ENCODE measurements at places on chromosomes 7 and 10.

GRCh38 chr7:135769005-135769802, 20.6 kb upstream of the FAM180A start:
- DNase-seq: no peak

- no peak for DNase-seq
Observed at GRCh38 chr10:6395606-6396005, 184.5 kb downstream of the PRKCQ start.

DNA sequence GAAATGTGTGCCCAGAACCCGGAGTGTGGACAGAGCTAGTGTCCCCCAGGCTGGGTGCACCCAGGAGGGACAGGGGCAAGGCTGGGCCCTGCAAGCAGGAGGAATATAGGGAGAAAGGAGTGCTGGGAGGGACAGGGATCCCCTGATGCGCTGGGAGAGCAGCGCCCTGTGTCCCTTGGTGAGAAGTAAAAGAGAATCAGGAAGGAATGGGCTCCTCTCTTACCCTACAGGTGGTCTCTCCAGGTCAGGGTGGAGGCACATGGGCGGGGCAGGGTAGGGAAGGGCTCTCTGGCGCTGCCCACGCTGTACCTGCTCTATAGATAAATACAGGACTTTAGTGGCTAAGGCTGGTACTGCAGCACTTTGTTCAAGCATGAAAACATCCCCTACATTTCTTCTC, 753.8 kb downstream of the GRID1 start:
- no peak for DNase-seq

DNA sequence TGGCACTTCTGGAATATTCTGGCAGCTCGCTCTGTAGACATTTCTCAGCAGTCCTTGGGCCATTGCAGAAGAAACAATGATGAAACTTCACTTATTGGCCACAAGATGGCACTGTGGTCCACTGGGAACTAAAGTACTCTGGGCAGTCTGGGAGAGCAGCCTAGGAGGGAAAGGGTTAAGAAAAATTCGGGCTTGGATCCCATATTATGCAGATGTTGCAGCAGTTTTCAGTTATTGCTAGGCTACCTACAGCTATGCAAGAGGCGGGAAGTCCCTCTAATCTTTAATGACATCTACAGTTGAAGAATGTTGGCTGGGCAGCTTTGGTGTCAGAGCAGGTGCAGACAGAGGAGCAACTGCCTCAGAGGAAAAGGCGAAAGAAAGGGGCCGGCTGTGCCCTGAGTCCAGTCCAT, 201.7 kb upstream of the PRSS58 start:
- peak; percentile 90 for DNase-seq

DNA sequence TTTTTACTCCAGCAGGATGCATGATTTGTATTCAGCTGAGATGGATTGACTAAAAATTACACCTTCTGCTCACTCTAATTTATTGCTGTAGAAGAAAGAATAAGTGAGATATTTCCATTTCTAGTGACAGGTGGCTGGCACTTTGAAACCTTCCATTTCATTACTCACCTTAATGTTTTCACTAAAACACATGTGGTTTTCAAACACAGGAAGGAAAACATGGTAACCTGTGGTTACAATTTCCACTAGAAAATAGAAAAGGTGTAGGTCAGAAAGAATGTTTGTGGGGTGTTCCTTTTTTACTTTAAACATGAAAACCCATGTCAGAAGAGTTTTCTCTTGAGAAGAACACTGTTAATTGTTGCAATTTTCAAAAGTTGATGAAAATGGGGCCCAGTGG, 12.0 kb upstream of the PRKCQ start:
- DNase-seq: no peak

- DNase-seq: no peak
Observed at GRCh38 chr7:1020849-1021251, 23.5 kb upstream of the GPR146 start.

DNA sequence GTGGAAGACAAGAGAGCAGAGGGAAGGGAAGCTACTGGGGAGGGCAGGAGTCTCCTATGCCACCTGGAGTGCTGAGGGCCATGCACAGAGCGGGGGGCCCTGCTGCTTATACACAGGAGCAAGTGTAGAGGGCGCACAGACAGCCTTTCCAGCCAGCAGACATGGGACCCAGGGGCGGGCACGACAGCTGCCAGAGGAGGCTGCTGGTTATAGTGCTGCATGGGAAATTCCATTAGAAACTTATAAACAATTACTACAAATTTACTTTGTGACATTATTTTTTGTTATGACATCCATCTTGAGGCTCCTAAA, 90.5 kb downstream of the WDFY4 start:
- no peak for DNase-seq

GRCh38 chr10:3339121-3339520, 166.5 kb upstream of the PITRM1 start:
- DNase-seq: no peak

GRCh38 chr7:151520419-151521261, 945 bp upstream of the RHEB start:
- DNase-seq: peak; percentile 34

All from fibroblast of skin of right biceps (primary cell).